ENCODE measurements at places on chromosomes 16 and 17.

DNA sequence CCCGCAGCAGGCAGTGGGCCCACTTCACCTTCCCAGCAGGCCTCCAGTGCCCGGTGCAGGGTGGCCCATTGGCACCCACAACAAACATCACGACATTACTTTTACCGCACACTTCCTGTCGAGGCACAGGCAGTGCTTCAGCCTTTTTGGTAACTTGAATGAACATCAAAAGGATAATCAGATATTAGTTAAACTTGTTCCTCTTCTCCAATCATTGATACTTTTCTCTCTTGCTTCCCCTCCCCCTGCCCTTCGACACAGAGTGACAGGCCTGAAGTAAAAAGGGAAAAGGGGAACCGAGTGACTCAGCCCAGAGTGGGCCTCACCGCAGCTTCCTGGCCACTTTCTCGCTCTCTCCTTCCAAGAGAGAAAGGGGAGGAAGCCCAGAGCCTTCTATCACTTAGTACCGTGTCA is 507.0 kb downstream of the MAF start:
- no peak for DNase-seq

- DNase-seq, result peak; percentile 31
Observed at GRCh38 chr17:69402052-69402451, 12.4 kb upstream of the MAP2K6 start.

DNA sequence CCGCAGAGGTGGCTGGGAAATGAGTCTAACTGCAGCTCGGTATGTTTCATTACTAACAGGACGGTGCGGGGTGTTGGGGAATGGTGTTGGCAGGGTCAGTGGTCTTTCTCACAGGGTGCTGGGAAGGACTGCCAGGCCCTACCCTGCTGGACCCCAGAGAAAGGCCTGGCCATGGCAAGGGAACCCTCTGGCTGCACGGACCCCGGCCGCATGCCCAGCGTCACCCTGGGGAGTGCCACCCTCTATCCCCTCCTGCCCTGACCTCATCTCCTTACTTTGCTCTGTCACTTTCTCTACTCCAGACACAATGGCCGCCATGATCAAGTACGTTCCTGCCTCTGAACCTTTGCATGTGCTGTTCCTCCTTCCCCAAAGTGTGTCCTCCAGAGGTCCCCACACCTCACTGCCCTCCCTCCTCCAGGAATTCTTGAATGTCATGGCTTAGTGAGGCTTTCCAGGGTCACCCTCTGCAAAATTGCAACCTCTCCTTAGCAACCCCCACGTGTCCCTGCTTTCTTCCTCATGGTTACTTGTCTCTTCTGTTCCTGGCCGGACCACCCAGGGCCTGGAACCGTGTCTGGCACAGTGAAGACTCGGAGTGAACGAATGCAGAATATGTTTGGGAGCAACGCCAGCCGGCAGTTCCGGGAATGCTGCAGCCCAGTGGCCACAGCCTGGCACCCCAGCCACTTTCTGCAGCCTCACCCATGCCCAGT is 15.2 kb downstream of the ADAD2 start:
- DNase-seq, result peak; percentile 20

GRCh38 chr17:6104956-6105648 is 34.9 kb downstream of the WSCD1 start:
- DNase-seq, result no peak
